Myocyte (in vitro differentiated cells): ENCODE measurements at places on chromosomes 3 and 15.

DNA sequence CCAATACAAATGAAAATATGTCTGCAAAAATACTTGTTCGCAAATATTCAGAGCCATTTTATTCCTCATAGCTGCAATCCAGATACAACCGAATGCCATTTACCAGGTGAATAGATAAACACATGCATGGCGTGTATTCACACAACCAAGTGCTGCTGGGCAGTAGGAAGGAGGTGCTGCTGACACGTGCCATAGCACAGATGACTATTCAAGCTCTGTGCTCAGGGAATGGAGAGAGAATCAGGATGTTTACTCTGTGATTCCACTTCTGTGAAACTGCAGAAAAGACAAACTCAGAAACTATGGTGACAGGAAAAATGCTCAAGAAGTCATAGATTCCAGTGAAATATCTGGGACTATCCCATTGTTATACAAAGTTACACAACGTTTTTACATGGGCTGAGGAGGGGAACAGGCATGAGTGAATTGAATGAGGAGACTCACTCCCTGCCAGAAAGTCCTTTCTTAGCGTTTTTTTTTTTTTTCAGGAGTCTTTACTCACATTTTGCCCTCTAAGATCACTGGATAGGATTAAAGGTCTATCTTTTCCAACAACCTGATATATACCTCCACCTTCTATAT, 152.9 kb upstream of the NDN start:
- no peak for DNase-seq

DNA sequence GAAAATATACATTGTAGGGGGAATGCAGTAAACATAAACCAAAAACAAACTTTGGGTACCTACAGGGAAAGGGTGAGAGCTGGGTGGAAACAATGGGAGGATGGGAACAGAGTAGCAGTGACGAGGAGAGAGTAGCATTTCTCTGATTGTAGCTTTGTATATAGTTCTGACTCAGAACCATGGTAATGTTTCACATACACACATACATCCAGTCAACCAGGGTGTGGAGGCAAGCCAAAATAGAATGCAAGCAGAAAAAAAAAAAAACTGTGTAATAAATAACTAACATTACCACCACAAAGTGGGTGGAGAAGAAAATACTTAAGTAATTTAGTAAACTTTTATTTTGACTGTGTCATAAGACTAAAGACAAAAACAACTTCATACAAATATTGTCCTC, 27.2 kb downstream of the BCL2A1 start:
- no peak for DNase-seq

DNA sequence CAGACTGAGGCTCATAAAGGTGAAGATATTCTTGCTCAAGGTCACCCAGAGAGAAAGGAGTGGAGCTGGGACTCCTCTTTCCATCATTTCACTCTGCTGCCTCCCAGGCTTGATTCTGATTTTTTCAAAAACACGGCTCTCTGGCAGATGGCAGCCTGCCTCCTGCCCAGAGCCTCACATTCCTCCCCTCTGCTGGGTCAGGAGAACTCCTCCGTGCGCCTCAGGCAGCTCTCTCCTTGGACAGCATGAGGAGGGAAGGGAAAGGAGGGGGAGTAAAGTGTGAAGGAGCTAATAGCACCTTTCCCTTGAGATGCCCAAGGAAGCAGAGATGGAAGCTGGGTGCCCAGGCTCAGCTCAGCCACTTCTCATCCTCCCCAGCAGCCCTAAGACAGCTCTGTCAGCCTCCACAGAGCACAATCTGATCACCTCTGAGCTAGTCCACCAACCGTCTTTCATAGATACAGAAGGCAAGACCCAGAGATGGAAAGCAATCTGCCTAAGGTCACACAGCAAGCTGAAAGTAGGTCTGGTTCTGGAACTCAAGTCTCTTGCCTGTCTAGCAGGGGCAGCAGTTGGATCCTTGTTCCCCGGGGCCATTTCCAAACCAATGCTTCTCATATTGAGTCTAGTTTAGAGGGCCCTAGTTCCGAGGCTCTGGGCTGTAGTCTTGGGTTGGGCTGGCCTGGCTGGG, 3.5 kb downstream of the RLBP1 start:
- DNase-seq = no peak

GRCh38 chr15:41661518-41662225, 1.5 kb downstream of the MGA start:
- DNase-seq = peak; percentile 92

GRCh38 chr3:111072031-111072921, 660 bp downstream of the NECTIN3 start:
- DNase-seq = peak; percentile 55

DNA sequence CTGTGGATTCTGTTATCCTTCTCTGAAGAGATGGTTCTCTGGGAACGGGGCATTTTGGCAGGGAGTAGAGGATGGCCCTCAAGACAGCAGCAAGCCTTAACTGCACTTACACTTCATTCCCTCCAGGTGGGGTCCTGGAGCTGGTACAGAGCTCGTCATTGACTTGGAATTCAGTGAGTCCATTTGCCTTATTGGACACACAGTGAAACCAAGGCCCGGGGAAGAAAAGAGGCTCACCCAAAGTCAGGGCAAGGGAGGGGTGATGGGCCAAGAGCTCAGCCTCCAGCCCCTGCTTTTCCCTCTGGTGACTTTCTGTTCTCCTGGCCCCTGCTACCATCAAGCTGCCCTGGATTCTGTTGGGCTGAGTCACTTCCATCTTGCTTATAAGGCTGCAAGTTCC, 125.6 kb downstream of the ETFA start:
- peak; percentile 57 for DNase-seq

DNA sequence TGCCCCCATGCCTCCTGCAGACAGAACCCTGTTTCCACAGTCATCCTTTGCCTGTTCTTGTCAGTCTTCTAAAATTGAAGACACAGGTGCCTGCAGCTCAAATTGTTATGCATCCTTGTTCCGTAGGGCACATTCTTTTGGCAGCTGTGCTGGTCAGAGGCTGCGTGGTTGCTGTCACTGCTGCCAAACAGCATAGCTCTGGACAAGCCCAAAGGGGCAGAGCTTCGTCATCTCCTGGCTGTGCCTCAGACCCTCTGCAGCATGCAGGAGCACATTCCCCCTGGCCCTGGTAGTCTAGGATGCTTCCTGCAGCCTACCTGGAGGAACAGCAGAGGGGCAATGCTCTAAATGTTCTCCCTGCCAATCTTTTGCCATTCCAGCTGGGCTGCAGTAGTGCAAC, 2.1 kb upstream of the FBXL22 start:
- peak; percentile 90 for DNase-seq

- no peak for DNase-seq
Observed at GRCh38 chr3:150041877-150042276, 71.2 kb upstream of the PFN2 start.

- DNase-seq = no peak
Observed at GRCh38 chr3:151394611-151395010, 10.1 kb upstream of the P2RY12 start.

GRCh38 chr3:109806929-109807328, 469.6 kb upstream of the DPPA4 start:
- DNase-seq = peak; percentile 9

- DNase-seq = no peak
Observed at GRCh38 chr3:83941990-83942745, 1016.6 kb upstream of the CADM2 start.

DNA sequence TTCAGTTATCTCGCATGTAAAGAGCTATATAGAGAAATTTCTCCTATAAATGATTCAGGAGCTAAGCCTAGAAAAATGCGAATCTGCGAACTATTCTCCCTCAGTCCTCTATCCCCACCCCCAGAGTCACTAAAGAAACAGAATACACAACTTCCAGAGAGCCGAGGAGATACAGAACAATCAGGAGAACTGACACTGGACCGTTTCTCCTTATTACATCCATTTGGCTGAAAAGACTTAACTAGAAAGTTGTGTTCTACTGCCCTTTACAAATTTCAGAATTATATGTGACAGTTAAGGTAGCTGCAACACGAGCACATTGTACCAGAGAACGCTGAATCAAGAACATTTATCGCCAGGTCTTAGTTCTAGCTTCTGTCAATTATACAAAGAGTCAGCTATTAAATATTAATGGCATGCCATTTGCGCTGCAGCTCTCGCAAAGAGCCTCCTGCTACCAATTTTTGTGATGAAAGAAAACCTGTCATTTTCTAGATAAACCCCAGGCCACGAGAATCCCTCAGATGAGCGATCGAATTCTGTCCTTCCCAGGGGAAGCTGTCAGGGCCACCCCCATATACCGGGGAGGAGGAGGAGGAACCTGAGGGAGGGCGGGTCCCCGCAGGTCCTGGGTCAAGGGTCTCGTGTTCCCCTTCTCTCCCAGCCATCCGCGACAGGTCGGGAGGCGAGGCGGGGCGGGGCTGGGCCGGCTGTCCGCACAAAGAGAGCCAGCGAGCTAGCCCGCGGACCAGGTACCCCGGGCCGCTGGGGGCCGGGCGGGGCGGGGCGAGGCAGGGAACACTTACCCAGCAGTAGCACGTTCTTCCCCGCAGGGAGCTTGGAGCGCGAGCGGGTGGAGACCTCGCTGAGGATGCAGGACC, 878 bp downstream of the DYNC1LI1 start:
- DNase-seq = peak; percentile 53

DNA sequence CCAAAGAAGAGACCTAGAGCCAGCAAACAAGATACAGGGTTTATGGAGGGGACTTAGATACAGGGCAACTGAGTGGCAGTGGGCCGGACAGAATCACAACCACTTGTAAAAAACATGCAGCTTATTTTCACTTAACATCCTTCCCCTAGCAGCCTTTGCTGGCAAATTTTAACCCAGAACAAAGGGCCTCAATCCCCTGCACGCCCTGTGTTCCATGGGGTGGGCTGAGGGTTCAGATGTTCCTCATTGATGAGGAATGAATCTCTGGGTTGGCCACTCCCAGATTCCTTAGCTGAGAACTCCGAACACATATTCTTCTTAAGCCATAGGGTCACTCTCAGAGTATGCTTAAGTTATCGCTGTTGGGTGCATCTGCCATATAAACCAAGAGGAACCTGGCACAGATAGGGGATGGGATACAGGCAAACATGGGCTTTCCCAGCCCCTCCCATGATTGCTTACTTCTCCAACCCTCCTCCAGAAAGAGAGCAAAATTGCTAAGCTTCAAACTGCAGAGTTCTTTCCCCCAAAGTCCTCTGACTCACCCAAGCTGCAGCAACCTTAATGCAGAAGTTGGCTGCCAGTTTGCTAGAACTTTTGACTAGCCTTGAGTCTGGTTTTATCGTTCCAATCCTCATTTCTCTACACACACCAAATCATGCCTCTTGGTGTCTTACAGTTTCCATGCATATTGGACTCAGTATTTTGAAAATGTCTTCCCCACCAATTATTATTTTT, 146.9 kb downstream of the CD47 start:
- DNase-seq = no peak

GRCh38 chr15:74833376-74834107, 7.1 kb downstream of the CPLX3 start:
- peak; percentile 43 for DNase-seq
